CD4-positive, alpha-beta T cell treated with Interleukin-10 for 1 hour (primary cell): ENCODE measurements at places on chromosomes 1 and 21.

- DNase-seq, result no peak
Measured at GRCh38 chr1:35560256-35561225, 2.9 kb downstream of the NCDN start.

- no peak for DNase-seq
Measured at GRCh38 chr21:42461881-42462877, 33.8 kb downstream of the RSPH1 start.

GRCh38 chr1:203305809-203306088 is 430 bp downstream of the BTG2 start:
- DNase-seq, result no peak

DNA sequence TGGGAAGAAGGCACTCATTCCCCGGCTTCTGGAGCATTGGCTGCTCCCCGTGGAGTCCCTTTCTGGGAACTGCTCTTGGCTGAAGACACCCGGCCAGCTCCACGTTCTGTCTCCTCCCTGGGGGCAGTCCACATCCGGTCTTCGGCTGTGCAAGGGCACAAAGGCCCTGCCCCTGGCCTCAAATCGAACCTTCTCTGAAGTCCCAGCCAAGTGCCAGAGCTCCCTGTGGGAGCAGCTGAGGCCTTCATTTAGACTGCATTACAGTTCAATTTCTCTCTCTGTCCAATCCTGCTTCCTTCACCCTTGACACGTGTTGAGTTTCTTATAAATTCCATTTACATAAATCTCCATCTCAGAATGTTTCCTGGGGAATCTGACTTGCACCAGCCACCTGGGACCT is 132.9 kb upstream of the POU3F1 start:
- no peak for DNase-seq

- DNase-seq, result no peak
Measured at GRCh38 chr1:58732087-58732775, 32.4 kb upstream of the MYSM1 start.

DNA sequence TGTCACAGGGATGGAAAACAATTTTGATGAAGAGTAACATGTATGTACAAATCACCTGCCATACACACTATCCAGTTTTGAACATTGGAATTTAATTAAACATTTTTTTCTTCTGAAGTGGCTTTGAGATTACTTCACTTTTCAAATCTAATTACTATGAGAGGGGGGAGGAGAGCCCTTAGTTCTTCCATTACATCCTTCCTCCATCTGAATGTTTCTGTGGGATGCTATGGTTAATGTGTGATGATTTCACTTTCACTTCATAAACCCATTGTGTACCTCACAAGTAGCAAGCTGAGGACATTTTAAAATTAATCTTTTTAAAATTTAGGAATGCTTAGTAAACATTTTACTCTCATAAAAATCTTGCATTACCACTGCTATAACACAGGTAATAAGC is 156.9 kb downstream of the RUNX1 start:
- no peak for DNase-seq

GRCh38 chr1:11731691-11732283 is 4.1 kb upstream of the AGTRAP start:
- peak; percentile 27 for DNase-seq

DNA sequence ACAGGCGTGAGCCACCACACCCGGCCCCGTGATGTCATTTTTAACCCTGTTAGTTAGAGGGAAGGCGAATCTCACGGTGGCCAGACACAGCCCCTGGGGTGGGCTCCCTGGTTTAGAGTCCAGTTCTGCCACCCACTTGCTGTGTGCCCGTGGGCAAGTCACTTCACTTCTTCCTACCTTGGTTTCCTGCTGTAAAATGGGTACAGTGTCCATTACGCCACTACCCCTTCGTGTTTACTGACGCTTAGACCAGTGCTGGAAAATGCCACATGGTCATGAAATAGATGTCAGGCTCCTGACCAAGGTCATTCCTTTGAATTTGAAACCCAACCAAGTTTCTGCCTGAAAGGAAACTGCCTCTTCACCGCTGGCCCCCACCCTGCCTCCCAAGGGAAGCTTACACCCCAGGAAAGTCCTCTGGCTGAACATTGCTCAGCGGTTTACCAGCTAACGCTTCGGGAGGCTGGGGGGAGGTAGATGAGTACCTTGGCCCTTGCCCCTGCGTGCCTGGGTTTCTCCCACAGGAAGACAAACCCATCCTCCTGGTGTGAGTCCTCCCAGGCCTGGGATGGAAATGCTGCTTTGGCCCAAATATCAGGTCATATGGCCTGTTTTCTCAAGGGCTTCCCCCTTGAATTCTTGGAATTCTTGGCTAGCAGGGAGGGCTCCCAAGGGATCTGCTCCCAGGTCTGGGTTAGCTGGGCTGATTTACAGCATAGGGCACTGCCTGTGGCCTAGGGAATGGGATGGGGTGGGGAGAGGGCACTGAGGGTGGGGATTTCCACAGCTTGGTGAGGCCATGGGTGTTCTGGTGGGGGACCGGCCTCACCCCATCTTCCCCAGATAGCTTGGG is 7.6 kb upstream of the AADACL4 start:
- DNase-seq, result no peak

DNA sequence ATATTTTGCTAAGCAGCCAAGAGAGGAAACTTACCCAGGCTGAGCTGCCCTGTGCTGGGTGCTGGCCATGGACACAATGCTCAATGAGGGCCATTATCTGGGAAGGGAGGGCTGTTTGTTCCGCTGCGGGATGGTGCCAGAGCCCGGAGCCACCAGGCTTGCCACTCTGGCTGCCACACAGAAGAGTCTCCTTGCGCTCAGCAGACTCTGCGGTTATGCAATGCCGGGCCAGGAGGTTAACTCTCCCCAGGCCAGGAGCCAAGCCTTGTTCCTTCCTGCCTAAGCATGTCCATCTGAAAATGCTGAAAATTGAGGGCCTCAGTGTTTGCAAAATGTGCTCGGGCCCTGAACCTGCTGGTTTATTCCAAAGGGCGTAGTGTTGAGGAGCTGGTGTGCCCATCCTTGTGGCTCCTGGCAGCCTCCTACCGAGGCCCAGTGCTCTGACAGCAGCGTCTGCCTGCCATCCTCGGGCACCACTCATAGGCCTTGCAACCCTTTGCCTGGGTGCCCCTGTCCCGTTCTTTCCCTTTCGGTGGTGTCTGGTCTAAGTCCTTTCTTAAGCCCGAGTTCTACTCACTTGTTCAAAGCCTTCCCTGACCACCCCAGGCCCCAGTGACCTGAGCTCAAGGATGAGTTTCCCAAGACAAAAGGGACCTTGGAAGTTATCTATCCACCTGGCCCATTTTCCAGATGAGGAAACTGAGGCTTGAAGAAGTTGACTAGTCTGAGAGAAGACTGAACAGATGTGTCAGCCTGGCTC is 133.8 kb upstream of the EDN2 start:
- DNase-seq, result no peak

DNA sequence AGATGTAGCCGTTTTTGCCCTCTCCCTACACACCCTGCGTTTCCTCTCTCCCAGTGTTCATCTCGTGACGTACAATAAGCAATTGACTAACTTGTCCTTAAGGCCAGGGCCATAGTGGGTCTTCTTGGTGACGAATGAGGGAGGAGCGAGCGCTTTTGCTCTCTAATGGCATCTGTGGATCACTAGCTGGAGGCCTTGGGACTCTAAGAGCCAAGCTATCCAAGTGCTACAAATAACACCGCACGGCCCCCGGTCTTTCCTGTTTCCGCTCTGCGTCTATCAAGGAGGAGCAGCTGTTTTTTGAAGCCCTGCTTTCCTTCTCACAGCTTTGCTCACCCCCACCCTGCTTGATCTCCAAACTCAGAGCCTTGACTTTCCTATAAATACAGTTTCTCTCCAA is 25.2 kb downstream of the EVA1C start:
- no peak for DNase-seq

DNA sequence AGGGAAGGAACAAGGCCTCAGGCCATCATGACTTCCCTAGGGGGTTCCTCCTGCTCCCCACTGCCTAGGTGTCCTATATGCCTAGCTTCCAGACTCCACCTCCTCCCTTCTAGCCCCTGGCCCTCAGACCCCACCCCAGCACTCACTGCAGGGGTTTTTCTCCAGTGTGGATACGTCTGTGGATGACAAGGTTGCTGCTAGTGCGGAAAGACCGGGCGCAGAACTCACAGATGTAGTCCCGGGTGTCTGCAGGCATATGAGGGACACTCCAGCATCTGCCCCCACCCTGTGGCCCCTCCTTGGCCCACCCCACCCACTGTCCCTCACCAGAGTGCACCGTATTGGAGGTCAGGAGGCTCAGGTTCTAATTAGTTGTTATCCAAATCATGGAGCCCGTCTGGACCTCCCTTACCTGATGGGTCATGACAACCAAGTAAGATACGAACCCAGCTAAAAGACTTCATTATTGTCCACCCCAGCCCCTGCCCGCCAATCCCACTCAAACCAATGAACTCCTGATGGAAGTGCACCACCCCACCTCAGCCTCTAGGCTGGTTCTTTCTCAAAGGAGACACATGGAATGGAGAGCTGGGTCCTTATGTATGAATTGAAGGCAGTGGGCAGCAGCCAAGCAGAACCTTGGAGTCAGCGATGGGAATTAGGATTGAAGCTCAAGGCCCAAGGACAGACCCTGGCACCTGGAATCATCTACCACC is 8.2 kb downstream of the ZNF692 start:
- no peak for DNase-seq

GRCh38 chr1:206011057-206011456 is 7.9 kb upstream of the RAB7B start:
- DNase-seq, result no peak

- no peak for DNase-seq
Measured at GRCh38 chr1:246790364-246790763, 66.2 kb downstream of the SCCPDH start.

GRCh38 chr1:188426561-188426960 is 1597.8 kb downstream of the PLA2G4A start:
- no peak for DNase-seq

- DNase-seq, result no peak
Measured at GRCh38 chr1:43054961-43055360, 96.3 kb upstream of the SLC2A1 start.

DNA sequence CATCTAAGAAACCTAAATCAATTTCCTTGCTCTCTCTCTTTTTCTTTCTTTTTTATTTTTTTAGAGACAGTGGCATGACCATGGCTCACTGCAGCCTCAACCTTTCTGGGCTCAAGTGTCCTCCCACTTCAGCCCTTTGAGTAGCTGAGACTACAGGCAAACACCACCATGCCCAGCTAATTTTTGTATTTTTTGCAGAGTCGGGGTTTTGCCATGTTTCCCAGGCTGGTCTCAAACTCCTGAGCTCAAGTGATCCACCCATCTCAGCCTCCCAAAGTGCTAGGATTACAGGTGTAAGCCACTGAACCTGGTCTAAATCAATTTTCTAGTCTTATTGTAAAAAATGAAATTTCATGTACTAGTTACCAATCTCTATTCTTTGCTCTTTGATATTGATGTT is 108.9 kb downstream of the LHX8 start:
- no peak for DNase-seq

DNA sequence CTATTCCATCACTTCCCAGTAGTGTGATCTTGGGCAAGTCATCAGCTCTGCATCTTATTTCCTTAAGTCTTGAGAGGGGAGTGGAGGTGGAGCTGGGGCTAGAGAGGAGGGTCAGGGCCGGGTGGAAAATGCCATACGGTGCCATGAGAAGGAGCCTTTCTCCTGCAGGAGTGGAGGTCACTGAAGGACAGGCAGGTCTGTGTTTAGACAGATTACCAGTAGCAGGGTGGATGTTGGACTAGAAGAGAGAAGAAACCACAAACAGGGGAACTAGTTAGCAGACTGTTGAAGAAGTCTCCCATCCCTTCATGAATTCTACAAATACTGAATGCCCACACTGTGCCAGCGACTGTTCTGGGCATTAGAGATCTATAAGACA is 13.9 kb upstream of the CPT2 start:
- no peak for DNase-seq

DNA sequence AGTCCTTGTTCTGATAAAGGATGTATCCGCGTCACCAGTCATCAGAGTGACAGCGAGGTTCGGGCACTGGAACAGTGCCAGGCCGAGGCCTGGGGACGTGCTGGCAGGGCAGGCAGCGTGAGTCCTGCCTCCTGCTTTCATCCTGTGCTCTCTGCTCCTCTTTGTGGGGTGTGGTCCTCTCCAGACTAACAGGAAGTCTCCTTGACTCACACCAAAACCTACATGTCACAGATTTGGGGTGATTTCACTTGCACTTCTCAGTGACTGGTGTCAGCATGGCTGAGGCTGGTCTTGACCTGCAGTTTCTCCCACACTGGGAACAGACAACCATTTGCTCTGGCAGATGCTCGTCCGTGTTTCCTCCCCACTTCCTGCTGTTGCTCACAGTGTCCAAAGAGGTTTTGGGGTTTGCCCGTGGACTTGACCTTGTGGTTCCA is 8.8 kb upstream of the NLRP3 start:
- peak; percentile 79 for DNase-seq

DNA sequence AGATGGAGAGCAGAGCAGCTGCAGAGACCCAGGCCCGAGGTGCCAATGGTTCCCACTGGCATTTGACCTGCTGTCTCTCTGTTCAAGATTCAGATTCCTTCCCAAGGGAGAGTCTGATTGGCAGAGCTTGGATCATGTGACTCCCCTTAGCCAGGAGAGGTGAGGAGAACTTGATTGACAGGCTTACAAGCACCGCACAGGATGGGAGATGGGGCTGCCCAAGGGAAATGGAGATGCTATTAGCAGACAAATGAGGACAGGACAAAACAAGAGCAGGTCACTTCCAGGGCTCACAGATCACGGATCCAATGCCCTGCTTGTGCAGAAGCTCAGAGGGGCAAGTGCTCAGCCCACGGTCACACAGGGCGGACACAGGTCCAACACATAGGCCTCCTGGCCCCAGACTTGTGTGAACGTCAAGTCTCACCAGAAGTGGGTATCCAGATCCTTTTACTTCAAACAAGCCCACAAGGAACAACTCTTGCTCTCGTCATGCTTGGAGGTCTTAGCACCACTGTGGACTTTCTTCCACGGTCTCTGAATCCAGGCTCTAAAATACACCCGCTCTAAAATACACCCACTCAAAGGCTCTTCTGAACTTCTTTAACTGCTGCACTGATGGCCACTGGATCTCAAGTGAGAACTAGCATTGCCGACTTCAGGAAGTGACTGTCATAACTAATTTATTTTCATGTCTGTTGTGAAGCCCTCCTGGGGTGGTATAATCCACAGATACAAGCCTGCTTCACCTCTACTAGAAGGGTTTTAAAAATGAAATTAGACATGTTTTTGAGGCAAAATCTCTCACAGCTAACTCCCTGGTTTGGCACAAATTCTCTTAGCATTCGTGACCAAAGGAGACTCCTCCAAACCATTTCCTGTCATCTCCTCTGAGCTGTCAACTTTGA is 274.9 kb downstream of the RRAGC start:
- no peak for DNase-seq

- no peak for DNase-seq
Measured at GRCh38 chr1:70486676-70487458, 75.8 kb downstream of the CTH start.

DNA sequence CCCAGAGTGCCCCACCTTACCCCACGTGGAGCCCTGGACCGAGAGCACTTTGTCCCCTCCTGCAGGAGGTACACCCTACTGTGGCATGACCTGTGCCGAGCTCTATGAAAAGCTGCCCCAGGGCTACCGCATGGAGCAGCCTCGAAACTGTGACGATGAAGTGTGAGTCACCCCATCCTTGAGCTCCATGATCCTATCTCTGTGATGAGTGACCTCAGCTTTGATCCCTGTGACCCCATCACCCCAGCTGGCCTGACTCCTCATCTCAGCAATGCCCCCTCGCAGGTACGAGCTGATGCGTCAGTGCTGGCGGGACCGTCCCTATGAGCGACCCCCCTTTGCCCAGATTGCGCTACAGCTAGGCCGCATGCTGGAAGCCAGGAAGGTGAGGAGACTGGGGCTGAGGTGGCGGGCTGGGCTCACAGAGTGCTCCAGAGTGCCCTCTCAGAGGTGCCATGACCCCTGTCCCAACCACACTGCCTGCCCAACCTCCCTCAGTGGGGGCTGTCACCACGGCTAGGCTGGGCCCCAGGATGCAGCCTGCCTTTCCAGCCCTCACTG is 16.2 kb upstream of the MPL start:
- DNase-seq, result no peak
